Mesothelial cell of epicardium (in vitro differentiated cells): ENCODE measurements at places on chromosomes 13 and 19.

DNA sequence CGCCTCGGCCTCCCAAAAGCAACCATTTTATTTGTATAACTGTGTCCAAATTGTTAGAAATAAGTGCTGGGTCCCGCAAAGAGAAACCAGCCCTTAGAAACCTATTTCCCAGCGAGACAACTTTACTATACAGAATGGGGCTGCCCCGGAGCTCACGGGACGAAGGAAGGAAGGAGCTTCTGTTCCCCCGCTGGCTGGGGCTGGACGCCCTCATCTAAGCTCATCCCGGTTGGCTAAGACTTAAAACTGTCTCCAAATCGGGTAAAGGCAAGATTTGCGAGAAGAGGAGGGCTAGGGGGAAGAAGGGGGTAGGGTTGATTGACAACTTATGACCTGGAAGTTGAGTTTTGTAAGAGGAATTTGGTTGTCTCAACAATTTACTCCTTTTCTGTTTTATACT is 12.3 kb upstream of the BSG start:
- no peak for DNase-seq

DNA sequence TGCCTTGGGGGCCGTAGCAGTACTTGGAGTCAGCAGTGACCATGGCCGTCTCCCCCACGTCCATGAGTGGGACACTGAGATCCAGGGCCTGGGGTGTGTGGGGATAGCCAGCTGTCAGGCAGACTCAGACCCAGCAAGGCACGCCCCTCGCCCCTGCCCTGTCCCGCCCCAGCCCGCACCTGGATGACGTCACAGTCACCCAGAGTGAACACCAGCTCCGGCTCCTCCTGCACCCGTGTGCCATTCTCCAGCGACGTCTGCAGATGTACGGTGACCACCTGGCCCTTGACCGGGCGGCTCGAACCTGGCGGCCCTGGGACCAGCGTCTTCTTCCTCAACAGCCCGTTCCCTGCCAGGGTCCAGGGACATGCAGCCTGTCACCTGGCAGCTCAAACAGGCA is 4.0 kb downstream of the FKBP8 start:
- no peak for DNase-seq

GRCh38 chr13:97283888-97284287 is 61.8 kb downstream of the MBNL2 start:
- no peak for DNase-seq

DNA sequence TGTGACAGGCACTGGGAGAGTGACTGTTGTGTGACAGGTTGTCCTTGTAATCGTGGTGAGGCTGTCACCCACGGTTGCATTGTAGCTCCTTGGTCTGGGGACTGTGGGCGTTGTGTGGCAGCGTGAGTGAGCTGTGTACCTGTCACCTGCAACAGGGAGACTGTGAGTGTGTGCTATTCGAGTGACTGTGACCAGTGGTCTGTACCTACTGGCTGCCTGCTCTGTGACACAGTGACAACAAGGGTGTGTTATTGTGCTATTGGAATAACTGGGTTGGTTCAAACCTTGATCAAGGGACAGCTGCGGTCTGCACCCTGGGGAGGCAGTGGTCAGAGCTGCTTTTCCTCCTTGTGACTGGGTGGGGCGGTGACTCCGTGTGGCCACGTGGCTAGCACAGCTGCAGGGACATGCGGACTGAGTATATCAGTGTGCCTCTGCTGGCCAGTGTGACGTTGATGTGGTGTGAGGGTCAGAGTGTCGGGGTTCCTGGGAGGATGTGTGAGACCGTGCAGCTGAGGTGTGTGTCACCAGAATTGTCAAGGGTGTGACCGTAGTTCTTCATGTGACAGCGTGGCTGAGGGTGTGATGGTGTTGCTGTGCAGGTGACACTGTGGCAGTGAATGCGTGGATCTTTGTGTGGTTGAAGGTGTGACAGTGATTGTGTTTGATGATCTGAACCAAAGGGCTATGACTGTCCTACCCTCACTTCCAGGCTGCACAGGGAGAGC is 10.1 kb upstream of the NFIX start:
- no peak for DNase-seq

- DNase-seq: no peak
Measured at GRCh38 chr19:51796195-51796679, 1.3 kb downstream of the FPR3 start.

DNA sequence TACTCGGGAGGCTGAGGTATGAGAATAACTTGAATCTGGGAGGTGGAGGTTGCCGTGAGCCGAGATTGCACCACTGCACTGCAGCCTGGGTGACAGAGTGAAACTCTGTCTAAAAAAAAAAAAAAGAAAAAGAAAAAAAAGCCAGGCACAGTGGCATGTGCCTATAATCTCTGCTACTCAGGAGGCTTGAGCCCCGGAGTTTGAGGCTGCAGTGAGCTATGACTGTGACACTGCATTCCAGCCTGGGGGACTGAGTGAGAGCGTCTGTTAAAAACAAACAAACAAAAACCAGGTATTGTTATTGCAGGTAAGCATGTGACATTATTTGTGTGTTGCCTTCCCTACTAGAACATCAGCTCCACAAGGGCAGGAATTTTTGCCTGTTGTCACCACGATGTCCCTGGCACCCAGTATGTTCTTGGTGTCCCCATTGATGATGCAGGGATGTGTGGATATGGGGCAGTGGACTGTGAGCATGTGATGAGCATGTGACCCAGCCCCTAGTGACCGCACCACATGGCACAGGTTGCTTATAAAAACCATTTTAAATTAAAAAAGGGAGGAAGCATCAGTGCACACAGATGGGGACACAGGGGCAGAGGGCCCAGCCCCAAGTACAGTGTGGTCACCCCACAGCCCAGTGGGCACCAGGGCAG is 1.6 kb upstream of the KANK2 start:
- DNase-seq: no peak

DNA sequence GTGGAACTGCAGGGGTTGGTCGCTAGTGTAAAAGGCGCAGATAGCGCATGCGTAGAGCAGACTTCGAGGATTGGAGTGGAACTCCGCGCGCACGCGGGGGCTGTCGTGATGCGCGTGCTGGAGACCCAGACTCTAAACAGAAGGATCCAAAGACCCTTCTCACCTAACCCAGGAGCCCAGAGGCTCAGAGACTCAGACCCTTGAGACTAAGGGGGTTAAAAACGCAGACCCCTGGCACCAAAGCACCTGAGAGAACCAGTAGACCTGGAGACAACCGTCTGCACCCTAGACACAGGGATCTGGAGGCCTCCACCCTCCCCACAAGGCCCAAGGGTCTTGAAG is 567 bp upstream of the CTU1 start:
- DNase-seq: no peak

GRCh38 chr13:90696254-90696653 is 651.2 kb upstream of the MIR17HG start:
- DNase-seq: no peak
